ENCODE measurements at places on chromosomes 12 and 14. TPM values are rescaled to one million over a fixed set of nuclear protein-coding genes. Genes with fewer than 3 reads are reported as not detected.

OTX2 gene
- total RNA-seq = 0.31 TPM

HPD gene
- total RNA-seq = not detected

RILPL2 gene
- 0.63 TPM for total RNA-seq

SERPINA9 gene
- total RNA-seq = not detected

P2RX2 gene
- total RNA-seq = not detected

KRT2 gene
- not detected for total RNA-seq

SAMD4A gene
- 15.7 TPM for total RNA-seq

STAC3 gene
- total RNA-seq = 0.94 TPM

FAM90A1 gene
- not detected for total RNA-seq

KRT85 gene
- not detected for total RNA-seq

CIDEB gene
- total RNA-seq = 5.6 TPM

CMA1 gene
- not detected for total RNA-seq

IFT81 gene
- total RNA-seq = 105 TPM

Measured in parietal lobe (tissue), 2 donors.